Stomach (tissue), 19 donors: ENCODE measurements at places on chromosomes 2 and 18. TPM values are rescaled to one million over a fixed set of nuclear protein-coding genes. Genes with fewer than 3 reads are reported as not detected.
A peak's percentile ranks its signal among the peaks of the same experiment; 100 is the strongest.

The LDLRAD4 gene
- polyA plus RNA-seq = 9.3 TPM

DNA sequence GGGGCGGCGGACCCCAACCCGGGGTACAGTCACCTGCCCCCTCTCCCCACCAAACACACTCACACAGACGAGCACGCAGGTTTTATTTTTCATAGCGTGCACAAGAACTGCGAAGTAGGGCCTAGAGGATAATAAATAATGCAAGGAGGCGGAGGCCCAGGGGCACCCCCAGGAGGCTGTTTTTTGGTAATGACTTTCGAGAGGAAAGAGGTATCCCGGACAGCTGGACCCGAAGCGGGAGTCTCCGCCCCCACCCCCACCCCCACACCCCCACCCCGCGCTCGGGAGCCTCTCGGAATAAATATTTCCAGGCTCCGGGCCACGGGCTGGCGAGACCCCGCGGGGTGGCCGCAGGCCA, 3.4 kb downstream of the CYP26B1 start:
- no peaks in the 10 kb centered on the region for H3K36me3 ChIP-seq
- H3K27ac ChIP-seq = no peak overlapping the region
- no peak for DNase-seq
- H3K27me3 ChIP-seq = peaks cover 70% of the 10 kb centered on the region
- H3K4me3 ChIP-seq = peak overlapping the region; percentile 46
- peaks cover 58% of the 10 kb centered on the region for H3K4me1 ChIP-seq

GRCh38 chr2:12684471-12684936, 32.2 kb upstream of the TRIB2 start:
- no peaks in the 10 kb centered on the region for H3K36me3 ChIP-seq
- no peaks in the 10 kb centered on the region for H3K27me3 ChIP-seq
- H3K27ac ChIP-seq = peak overlapping the region; percentile 77
- peak; percentile 43 for DNase-seq
- no peak overlapping the region for H3K4me3 ChIP-seq
- peaks cover 21% of the 10 kb centered on the region for H3K4me1 ChIP-seq

DNA sequence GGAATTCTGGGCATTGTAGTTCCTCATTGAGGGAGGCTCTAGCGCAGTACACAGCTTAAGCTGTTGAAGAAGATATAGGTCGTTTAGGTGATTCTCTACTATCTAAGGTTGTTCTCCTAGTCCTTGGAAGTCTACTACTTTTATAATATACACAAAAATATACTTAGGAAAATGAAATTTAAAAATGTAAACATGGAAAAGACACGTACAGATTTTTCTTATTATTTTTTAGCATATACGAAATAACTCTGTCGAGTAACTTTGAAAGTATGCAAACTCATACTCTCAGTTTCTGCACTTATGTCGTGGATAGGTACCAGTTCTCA, 272 bp upstream of the FASTKD1 start:
- no peak for DNase-seq
- no peaks in the 10 kb centered on the region for H3K27me3 ChIP-seq
- H3K27ac ChIP-seq = peak overlapping the region; percentile 86
- H3K36me3 ChIP-seq = no peaks in the 10 kb centered on the region
- peak overlapping the region; percentile 88 for H3K4me3 ChIP-seq
